ENCODE measurements at places on chromosomes 5 and 9.

DNA sequence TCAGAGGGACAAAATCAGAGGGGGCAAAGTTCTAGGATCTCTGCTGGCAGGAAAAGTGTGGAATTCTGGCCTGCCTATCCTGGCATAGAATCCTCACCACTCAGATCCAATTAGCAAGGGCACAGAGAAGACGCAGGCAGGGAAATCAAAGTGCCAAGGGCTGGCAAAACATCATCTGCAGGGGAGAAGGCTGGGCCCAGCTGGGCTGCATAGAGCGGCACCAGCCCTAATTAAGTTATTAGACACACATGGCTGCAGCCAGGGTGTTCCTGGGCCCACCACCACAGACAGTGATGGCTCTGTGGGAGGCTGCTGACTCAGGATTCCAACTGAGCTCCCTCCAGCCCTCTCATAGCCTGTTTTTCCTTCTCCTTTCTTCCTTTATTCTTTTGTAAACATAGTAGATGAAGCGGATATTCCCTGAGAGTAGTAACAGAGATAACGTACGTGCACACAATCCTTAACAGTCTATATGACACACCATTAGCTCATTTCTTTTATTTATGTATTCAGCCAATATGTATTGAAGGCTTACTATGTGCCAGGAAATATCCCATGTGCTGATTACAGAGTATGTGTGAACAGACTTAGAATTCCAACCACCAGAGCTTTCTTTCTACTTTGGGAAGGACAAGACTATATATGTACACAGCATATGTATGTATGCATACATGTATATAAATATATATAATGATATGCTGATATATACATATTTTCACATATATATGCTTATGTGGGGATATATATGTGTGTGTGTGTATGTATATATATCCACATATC, 236.1 kb downstream of the ASTN2 start:
- DNase-seq: no peak

- peak; percentile 50 for DNase-seq
Measured at GRCh38 chr5:97534166-97534565, 351.1 kb upstream of the RIOK2 start.

DNA sequence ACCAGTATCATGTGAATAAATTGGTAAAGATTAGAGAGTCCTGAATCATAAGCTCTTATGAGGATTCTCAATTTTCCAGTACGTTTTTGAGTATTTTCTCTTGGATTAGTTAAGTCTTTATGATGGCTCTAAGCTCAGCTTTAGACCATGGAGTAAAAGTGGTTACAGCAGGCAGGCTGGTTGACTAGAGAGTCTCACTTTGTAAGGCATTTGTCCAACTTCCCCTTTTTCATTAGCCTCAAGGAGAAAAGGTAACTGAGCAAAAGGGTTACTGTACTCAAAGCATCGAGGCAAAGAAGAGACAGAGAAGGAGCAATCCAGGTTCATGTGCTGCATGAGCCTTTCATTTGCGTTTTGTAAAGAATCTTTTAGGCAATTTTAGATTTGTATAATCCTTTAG, 8.5 kb downstream of the NOP16 start:
- DNase-seq: no peak

GRCh38 chr9:19876569-19877316, 87.9 kb upstream of the SLC24A2 start:
- no peak for DNase-seq

DNA sequence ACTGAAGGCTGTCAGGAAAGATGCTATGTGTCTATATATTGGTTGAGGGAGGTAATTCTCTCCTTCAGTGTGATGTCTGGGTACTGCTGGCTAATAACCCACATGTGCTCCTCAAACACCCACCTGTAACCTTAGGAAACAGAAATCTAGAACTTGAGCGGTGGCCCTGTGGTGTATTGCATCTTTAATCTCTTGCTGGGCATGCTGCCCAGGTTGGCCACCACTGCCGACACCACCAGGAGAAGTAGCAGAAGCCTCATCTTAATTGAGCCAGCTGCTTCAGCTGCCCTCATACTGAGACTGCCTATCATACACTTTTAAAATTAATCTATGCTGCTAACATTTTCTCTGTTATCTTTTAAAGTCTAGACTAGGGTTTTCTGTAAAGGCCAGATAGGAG, 103.5 kb upstream of the C5orf63 start:
- no peak for DNase-seq
